Heart left ventricle (tissue), 16 donors: ENCODE measurements at places on chromosomes 3 and 15. TPM values are rescaled to one million over a fixed set of nuclear protein-coding genes. Genes with fewer than 3 reads are reported as not detected.

GRCh38 chr3:14123308-14124222, 1.1 kb downstream of the CHCHD4 start:
- no peak for DNase-seq

DNA sequence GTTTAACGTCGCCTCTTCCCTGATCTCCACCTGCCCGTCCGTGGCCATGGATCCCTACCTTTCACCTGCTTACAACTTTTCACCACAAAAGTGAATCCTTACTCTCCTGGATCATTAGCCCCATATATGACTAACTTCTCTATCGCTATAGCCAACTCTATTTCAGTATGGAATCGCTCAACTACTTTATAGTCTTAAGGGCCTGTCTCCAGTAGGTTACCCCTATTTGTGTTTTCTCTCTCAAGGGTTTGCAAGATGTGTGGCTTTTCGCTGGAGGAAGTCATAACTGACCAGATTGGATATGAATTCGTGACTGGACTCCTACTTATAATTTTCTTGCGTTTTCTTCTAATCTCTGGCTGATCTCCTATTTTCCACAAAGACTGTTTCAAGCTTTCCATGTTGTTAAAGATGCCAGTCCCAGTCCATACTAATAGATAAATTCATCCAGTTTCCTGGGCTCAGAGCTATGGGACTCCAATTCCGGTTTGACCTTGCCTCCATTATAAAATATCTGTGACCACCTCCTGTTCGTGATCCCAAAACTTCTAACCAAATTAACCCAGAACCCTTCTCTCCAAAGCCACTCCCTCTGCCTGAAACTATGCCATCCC, 1.3 kb upstream of the STAG1 start:
- no peak for DNase-seq

DNA sequence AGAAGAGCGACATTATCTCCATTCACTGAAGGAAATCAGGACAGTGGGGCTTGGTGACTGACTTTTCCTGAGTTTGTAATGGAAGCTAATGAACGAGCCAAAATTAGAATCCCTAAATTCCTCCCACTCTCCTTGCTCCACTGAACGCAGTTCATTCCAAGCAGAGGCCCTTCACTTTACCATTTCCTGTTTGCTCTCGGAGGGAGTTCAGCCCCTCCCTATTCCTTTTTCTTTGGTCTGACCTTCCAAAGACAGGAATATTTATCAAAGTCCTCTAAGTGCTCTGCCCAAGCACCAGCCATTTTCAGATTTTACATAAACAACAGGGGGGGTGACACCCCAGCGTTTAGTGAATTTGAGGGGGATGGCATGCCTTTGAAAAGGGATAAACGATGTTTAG, 24.0 kb upstream of the PTPRG start:
- peak; percentile 20 for DNase-seq

DNA sequence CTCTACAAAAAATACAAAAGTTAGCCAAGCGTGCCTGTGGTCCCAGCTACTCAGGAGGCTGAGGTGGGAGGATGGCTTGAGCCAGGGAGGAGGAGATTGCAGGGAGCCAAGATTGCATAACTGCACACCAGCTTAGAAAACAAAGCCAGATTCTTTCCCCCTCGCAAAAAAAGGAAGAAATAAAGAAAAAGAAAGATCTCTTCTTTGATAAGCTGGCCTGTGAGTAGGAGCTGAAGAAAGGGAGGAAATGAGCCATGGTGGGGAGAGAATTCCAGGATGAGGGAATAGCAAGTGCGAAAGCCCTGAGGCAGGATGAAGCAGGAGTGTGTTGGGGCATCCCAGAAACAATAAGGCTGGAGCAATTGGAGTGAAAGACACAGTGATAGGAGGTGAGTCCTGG, 24.5 kb upstream of the TOP2B start:
- DNase-seq = no peak

GRCh38 chr15:33860754-33861153, 107.5 kb upstream of the CHRM5 start:
- DNase-seq = no peak

GRCh38 chr3:5014391-5014790, 35.2 kb downstream of the BHLHE40 start:
- no peak for DNase-seq

DNA sequence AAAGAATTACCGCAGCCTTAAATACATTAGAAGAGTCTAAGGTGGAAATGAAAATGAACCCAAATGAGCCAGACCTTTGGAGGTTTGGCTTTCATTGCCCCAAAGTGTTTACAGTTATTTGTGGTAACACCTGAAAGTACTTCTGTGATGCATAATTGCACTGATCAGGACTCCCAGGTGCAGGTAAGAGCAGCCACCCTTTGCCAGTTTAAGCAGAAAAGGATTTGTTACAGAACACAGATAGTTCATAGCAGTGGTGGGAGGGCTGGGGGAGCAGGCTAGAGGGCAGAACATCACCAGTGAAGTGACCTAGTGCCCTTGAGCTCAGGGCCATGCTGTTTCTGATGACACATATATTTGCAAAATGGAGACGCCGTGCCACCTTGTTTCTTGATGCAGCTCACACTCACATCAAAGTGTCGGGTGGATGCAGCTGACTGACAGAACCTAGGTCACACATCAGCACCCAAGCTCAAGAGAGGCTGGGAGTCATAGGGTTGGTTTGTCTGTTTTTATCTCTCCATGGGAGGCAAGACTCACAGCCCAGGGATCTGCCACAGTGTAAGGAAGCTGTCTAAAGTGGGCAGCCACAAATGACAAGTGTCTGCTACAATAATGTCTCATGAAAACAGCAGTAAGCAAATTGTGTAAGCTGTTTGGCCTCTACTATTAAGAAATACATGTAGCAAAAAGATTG, 49.1 kb downstream of the NEK11 start:
- no peak for DNase-seq

GRCh38 chr3:37645517-37646380, 215.9 kb upstream of the CTDSPL start:
- DNase-seq = no peak

DNA sequence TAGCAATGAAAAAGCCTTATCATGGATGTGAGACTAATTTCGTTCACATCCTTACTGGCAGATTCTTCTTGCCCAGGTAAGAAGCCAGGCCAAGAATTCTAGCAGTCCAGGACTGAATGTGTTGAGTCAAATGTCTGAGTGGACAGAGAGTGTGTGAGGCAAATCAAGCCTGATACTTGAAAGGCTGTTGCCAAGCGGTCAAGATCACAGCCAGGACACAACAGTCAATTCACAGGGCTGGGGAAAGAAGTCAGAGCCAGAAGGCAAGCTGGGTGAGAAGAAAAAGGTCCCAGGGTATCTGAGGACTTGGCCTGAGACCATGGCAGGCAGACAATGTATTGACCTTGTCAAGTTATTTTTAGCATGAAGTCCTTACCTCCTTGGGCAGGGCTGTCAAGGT, 301.3 kb downstream of the ZNF385D start:
- peak; percentile 32 for DNase-seq

CILP gene
- polyA plus RNA-seq = 0.76 TPM

GHSR gene
- not detected for polyA plus RNA-seq

PLA2G4E gene
- polyA plus RNA-seq = not detected

TMEM207 gene
- not detected for polyA plus RNA-seq

FBXO40 gene
- 4.7 TPM for polyA plus RNA-seq

HHLA2 gene
- polyA plus RNA-seq = 0.08 TPM

SPINK8 gene
- not detected for polyA plus RNA-seq

FMN1 gene
- 0.61 TPM for polyA plus RNA-seq

MOBP gene
- polyA plus RNA-seq = not detected
